ENCODE measurements at places on chromosomes 7 and 10. TPM values are rescaled to one million over a fixed set of nuclear protein-coding genes. Genes with fewer than 3 reads are reported as not detected.
A peak's percentile ranks its signal among the peaks of the same experiment; 100 is the strongest.

DNA sequence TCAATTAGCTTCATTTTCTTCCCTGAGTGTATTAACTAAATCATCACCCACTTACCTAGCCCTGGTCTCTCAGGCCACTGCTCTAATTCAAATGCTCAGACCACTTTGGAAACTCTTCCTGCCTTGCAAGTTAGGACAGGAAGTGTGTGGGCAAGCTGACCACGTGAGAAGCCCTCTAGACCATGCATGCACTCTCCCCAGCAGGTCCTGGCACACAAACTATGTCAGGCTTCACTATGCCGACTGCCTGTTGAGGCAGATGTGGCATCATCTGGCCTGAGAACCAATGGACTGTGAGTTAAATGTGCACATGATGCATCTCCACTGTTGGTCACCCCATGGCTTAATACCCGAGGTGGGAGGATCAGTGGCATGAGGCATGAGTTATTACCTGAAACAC, 439.6 kb downstream of the GRID1 start:
- no peaks in the 10 kb centered on the region for H3K27me3 ChIP-seq
- H3K4me3 ChIP-seq, result no peak overlapping the region
- no peak overlapping the region for H3K27ac ChIP-seq
- DNase-seq, result no peak

- H3K4me3 ChIP-seq, result no peak overlapping the region
- peaks cover 2% of the 10 kb centered on the region for H3K27me3 ChIP-seq
- H3K4me1 ChIP-seq, result no peaks in the 10 kb centered on the region
- H3K36me3 ChIP-seq, result no peaks in the 10 kb centered on the region
These were observed 269.9 kb downstream of the BAMBI start for GRCh38 chr10:28947171-28947570.

Gene FAM241B
- total RNA-seq, result 2.9 TPM

- DNase-seq, result peak; percentile 14
- H3K4me1 ChIP-seq, result peaks cover 2% of the 10 kb centered on the region
- no peaks in the 10 kb centered on the region for H3K36me3 ChIP-seq
- no peak overlapping the region for H3K4me3 ChIP-seq
These were observed 102.1 kb downstream of the ARHGAP22 start for GRCh38 chr10:48502791-48503190.

Gene MMRN2
- not detected for total RNA-seq

- H3K36me3 ChIP-seq, result peaks cover 54% of the 10 kb centered on the region
- peaks cover 60% of the 10 kb centered on the region for H3K4me1 ChIP-seq
- peak overlapping the region; percentile 56 for H3K27ac ChIP-seq
- H3K27me3 ChIP-seq, result no peaks in the 10 kb centered on the region
These were observed 98.7 kb downstream of the CDK6 start for GRCh38 chr7:92737706-92738105.

Gene CD36
- total RNA-seq, result not detected

Gene CYP2C8
- not detected for total RNA-seq

DNA sequence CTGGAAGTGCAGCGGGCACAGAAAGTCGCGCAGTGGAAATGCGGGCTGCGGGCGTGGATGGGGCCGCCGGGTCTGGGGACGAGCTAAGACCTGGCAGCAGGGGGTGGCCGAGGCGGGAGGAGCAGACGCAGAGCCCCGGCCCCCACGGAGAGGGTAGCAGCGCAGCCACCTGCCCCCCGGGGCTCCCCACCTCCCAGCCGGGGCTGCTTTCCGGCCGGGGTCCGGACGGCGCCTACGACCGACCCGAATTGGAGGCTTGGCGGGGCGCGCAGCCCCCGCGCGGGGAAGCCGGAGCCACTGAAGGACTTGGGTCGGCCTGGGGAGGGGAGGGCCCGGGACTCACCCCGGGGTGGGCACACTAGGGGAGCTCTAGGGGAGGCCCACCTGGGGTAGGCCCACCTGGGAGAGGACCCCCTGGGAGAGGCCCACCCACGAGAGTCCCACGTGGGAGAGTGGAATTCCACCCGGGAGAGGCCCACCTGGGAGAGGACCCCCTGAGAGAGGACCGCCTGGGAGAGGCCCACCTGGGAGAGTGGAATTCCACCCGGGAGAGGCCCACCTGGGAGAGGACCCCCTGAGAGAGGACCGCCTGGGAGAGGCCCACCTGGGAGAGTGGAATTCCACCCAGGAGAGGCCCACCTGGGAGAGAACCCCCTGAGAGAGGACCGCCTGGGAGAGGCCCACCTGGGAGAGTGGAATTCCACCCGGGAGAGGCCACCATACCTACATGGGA, 854 bp upstream of the CFAP46 start:
- DNase-seq, result no peak
- peaks cover 8% of the 10 kb centered on the region for H3K4me1 ChIP-seq
- H3K36me3 ChIP-seq, result no peaks in the 10 kb centered on the region
- H3K4me3 ChIP-seq, result no peak overlapping the region

- no peak overlapping the region for H3K27ac ChIP-seq
- DNase-seq, result no peak
- no peaks in the 10 kb centered on the region for H3K4me1 ChIP-seq
These were observed 169.3 kb downstream of the ADAM12 start for GRCh38 chr10:126218778-126219649.

Gene HOXA4
- total RNA-seq, result not detected

GRCh38 chr10:17229967-17230682, 2.1 kb downstream of the VIM start:
- peak overlapping the region; percentile 93 for H3K4me3 ChIP-seq
- DNase-seq, result peak; percentile 95
- peaks cover 59% of the 10 kb centered on the region for H3K36me3 ChIP-seq
- H3K27me3 ChIP-seq, result no peaks in the 10 kb centered on the region
- H3K27ac ChIP-seq, result peak overlapping the region; percentile 97
- H3K4me1 ChIP-seq, result peaks cover 61% of the 10 kb centered on the region

Gene GRM8
- not detected for total RNA-seq

DNA sequence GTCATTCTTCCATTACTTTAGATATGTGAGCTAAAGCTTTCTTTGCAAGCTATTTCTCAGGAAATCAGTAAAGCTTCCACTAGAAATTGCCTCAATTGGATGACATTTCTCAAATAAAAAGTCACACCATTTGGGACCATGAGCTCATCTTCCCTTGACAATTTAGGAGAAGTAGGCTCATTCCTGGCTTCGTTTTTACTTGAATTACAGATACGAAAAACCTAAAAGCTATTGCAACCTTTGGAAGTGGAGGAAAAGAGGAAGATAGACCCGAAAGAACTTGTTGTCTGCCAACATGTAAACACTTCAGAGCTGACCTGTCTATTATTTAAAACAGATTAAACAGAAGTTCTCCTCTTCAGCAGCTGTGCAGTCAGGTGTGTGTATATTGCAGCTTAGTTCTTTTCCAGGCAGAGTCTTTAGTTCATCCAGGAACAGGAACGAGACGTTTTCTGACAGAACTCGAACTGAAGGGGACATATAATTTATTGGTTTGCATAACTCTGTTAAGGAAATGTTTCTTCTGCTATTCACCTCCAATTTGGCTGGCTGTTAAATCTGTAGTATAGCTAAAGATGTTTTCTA, 43.1 kb upstream of the ST8SIA6 start:
- no peak overlapping the region for H3K4me3 ChIP-seq
- H3K27ac ChIP-seq, result no peak overlapping the region
- H3K4me1 ChIP-seq, result no peaks in the 10 kb centered on the region
- H3K27me3 ChIP-seq, result peaks cover 31% of the 10 kb centered on the region
- no peak for DNase-seq

Gene POLR1F
- total RNA-seq, result 18.5 TPM

Gene FRMD4A
- total RNA-seq, result 1.2 TPM

Gene UNCX
- total RNA-seq, result not detected

Gene PPP1R17
- not detected for total RNA-seq

Gene EPHA1
- 1.6 TPM for total RNA-seq

DNA sequence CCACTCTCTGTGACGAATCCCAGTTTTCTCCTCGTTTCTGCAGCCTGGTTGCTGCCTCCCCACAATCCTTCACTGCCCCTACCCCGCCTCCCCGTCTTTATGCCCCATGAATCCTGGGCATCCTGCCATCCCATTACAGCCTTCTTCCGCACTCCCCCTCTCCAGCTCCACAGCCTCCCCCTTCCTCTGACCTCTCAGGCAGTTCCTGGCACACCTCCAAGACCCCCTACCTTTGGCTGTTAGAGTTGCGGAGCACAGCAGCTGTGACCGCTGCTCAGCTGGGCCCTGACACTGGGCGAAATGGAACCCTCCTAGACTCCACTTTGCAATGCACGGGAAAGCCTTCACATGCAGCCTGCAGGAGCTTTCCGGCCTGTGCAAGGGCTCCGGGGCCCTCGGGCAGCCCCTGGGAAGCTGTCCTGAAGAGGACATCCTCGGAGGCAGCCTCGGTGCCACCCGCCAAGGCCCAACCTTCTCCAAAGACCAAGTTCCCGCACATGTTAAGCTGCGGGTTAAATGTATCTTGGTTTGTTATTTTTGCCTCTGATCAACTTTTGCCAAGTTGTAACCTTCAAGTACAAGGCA, 400.7 kb upstream of the MKI67 start:
- no peak overlapping the region for H3K4me3 ChIP-seq
- H3K4me1 ChIP-seq, result no peaks in the 10 kb centered on the region
- H3K36me3 ChIP-seq, result no peaks in the 10 kb centered on the region
- DNase-seq, result no peak
- H3K27ac ChIP-seq, result no peak overlapping the region

GRCh38 chr10:5536486-5537081, 11.8 kb downstream of the CALML3 start:
- no peak for DNase-seq
- H3K4me1 ChIP-seq, result no peaks in the 10 kb centered on the region
- H3K36me3 ChIP-seq, result peaks cover 2% of the 10 kb centered on the region
- H3K27me3 ChIP-seq, result peaks cover 26% of the 10 kb centered on the region
- H3K27ac ChIP-seq, result no peak overlapping the region
- no peak overlapping the region for H3K4me3 ChIP-seq

Gene CYP2C19
- not detected for total RNA-seq

GRCh38 chr10:113858541-113858940, 4.1 kb downstream of the NHLRC2 start:
- H3K4me1 ChIP-seq, result peaks cover 35% of the 10 kb centered on the region
- H3K36me3 ChIP-seq, result peaks cover 47% of the 10 kb centered on the region
- H3K27ac ChIP-seq, result no peak overlapping the region
- H3K4me3 ChIP-seq, result no peak overlapping the region
- no peaks in the 10 kb centered on the region for H3K27me3 ChIP-seq

- no peak for DNase-seq
- no peaks in the 10 kb centered on the region for H3K4me1 ChIP-seq
- no peak overlapping the region for H3K27ac ChIP-seq
- no peak overlapping the region for H3K4me3 ChIP-seq
- H3K27me3 ChIP-seq, result peaks cover 6% of the 10 kb centered on the region
- no peaks in the 10 kb centered on the region for H3K36me3 ChIP-seq
These were observed 41.2 kb downstream of the PARD3 start for GRCh38 chr10:34773636-34774630.

GRCh38 chr7:121323515-121324302, 5.1 kb upstream of the WNT16 start:
- no peak overlapping the region for H3K4me3 ChIP-seq
- no peak overlapping the region for H3K27ac ChIP-seq
- H3K36me3 ChIP-seq, result no peaks in the 10 kb centered on the region
- peaks cover 5% of the 10 kb centered on the region for H3K4me1 ChIP-seq

DNA sequence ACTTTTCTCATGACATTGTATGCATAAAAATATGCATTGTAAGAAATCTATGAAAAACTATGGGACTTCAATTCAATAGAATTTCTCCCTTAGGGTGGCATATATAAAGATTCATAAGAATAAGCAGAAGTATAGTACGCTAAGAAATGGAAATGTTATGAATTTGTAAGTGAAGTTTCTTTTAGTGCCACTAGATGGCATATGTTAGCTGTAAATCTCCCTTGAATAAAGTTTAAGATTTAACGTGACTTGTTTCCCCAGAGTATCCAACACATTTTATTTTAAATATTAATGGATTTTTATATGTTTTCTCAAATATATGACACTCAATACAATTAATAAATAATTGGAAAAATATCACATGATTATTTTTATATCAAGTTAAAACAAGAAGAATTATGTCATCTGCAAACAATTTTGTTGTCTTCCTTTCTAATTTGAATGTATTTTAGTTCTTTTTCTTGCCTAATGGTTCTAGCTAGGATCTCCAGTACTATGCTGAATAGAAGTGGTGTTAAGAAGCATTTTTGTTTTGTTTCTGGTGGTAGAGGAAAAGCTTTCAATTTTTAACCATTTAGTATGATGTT, 287.2 kb downstream of the HGF start:
- H3K36me3 ChIP-seq, result no peaks in the 10 kb centered on the region
- H3K4me1 ChIP-seq, result no peaks in the 10 kb centered on the region
- H3K27me3 ChIP-seq, result no peaks in the 10 kb centered on the region
- no peak for DNase-seq

Gene SPDYE16
- total RNA-seq, result not detected

DNA sequence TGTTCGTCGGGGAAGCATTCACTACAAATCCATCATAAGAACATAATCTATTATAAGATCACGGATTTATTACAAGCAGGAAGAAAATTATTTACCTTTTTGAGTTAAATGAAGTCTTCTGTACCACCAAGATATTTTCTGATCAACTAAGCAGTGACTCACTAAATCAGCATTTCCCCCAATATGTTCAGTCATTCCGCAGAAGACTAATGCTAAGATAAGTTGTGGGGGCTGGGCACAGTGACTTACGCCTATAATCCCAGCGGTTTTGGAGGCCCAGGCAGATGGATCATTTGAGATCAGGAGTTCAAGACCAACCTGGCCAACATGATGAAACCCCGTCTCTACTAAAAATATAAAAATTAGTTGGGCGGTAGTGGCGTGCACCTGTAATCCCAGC, 144.2 kb upstream of the EGR2 start:
- peaks cover 26% of the 10 kb centered on the region for H3K27me3 ChIP-seq
- no peak for DNase-seq
- H3K36me3 ChIP-seq, result no peaks in the 10 kb centered on the region
- no peaks in the 10 kb centered on the region for H3K4me1 ChIP-seq
- no peak overlapping the region for H3K27ac ChIP-seq
- H3K4me3 ChIP-seq, result no peak overlapping the region
